Stimulated activated CD8-positive, alpha-beta memory T cell treated with anti-CD3 and anti-CD28 coated beads, Interleukin-7, amount 100 ng/mL, for 24 hours (primary cell): ENCODE measurements at places on chromosomes 6 and 20.

- DNase-seq, result no peak
Measured at GRCh38 chr6:53761036-53761435, 33.8 kb upstream of the LRRC1 start.

DNA sequence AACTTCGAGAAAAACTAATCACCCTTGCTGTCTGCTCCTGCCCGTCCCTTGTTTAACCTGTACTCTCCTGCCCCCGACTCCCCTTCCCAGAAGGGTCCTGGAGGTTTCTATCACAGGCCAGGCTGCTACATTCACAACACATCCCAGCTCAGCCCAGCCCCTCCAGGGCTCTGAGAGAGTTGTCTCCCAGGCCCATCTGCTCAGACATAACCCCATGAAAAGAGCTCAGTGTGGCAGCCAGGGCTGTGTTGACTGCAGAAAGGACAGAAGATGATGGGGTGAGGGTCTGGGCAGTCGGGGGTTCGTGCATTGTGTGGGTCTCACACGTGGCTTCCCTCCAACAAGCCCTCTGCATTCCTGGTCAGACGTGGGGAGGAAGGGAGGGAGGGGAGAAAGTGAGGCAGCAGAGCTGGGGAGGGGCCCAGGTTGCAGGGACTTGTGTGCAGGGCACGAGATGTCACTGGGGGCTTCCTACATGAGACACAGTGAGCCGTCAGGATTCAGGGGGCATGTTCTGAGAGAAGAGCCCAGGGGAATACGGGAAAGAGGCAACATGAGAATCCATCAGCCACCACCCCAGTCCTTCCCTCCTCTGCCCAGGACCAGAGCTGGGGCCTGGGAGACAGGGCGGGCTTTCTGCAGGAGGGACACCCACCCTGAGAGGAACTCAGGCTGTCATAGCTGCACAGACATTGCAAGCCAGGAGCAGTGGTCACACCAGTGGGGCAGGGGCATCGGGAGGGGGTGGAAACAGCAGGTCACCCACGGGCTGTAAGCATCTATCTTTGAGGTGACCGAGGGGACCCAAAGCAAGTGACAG, 372.9 kb downstream of the PREX1 start:
- DNase-seq, result no peak

- no peak for DNase-seq
Measured at GRCh38 chr6:35140639-35141006, 516 bp downstream of the TCP11 start.

GRCh38 chr6:138555421-138555988, 56.2 kb upstream of the NHSL1 start:
- no peak for DNase-seq

DNA sequence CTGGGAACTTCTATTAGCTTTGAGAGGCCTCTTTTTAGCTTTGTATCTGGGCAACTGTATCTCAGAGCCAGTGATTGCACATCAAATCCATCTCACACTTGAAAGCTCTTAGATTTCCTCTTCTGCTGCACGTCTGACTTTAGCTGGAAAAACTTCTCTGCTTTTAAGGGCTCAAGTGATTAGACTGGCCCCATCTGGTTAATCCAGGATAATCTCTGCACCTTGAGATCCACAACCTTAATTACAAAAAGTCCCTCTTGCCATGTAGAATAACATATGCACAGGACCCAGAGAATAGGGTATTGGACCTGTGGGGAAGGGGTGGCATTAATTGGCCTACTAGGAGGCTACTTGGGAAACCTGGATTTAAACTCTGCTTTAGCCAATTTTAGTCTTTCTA, 24.2 kb downstream of the KLHL31 start:
- DNase-seq, result no peak

DNA sequence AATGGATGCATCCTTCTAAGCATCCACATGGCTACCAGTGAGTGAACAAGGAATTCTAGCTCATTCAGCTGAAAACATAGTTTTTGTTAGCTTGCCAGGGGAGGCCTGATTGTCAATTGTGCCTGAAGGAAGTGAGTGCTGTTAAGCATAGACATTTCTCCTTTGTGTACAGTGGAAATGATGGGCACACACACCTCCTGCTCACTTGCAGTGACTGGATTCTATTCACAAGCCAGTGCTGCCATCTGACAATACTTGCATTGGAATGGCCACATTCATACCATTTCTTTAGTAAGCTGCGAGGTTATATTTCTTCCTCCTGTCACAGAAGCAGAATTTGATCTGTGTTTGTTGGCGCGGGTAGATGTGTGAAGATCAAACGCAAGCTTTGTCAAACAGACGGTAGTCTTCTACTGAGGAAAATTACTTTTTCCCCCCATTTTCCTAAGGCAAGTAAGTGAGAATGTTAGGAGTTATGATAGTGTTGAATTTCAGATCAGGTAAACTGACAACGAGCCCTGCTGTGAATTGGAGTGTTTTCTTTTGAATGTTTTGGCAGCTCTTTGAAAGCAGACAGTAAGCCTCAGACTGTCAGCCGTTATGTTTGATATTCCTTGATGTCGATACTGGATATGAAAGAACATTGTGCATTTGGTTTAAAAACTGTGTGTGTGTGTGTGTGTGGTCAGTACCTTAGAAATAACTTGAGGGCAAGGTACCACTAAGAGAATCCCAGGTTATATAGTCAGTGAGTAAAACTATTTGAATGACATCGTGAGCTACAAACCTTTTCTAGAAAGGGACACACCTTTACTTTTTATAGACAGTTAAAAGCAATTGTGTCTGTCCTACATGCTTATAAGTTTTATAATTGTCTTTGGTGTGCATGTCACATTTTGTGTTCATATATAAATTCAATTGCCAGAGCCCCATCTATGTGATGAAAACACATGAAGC, 84.2 kb upstream of the BMP2 start:
- DNase-seq, result no peak

- no peak for DNase-seq
Measured at GRCh38 chr6:70857387-70858077, 99.3 kb downstream of the B3GAT2 start.

DNA sequence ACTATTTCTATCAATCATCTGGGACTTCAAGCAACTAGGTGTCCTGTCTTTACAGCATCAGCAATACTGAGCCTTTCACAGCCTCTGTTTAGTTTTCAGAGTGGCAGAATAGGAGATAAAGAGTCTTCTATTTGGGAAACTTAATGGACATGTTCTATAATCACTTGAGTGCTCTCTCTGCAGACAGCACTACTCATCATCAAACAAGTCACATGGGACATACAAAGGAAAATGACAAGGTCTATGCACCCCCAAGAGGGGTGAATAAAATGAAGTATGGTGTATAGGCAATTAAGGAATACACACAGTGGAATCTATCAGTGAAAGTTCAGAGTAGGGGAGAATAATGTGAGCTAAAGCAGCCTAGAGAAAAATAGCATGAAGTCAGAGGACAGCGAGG, 237.8 kb upstream of the THEMIS start:
- no peak for DNase-seq

DNA sequence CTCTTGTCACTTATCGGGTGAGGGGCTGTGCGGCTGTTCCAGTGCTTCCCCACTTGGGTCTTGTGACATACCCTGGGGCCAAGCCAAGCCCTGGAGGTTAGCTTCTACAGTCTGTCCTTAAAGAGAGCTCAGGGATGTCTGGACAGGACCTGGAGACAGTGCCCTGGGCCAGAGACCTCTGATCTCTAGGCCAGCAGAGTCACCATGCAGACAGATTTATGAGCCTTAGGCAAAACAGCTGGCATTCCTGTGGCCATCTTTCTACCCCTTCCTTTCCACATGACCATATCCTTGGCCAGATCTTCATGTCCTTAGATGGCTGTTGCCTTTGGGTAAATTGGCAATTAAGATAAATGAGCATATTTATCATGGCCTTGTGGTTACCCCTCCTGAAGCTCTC, 678.6 kb downstream of the MAFB start:
- DNase-seq, result no peak

- no peak for DNase-seq
Measured at GRCh38 chr6:32954986-32955802, 2.3 kb upstream of the HLA-DMA start.

- DNase-seq, result no peak
Measured at GRCh38 chr6:50992232-50992631, 173.6 kb downstream of the TFAP2B start.

GRCh38 chr20:60867589-60867988, 384.5 kb upstream of the CDH4 start:
- no peak for DNase-seq
